Thymus (tissue), 14 donors: ENCODE measurements at places on chromosomes 12 and 14. TPM values are rescaled to one million over a fixed set of nuclear protein-coding genes. Genes with fewer than 3 reads are reported as not detected.

DNA sequence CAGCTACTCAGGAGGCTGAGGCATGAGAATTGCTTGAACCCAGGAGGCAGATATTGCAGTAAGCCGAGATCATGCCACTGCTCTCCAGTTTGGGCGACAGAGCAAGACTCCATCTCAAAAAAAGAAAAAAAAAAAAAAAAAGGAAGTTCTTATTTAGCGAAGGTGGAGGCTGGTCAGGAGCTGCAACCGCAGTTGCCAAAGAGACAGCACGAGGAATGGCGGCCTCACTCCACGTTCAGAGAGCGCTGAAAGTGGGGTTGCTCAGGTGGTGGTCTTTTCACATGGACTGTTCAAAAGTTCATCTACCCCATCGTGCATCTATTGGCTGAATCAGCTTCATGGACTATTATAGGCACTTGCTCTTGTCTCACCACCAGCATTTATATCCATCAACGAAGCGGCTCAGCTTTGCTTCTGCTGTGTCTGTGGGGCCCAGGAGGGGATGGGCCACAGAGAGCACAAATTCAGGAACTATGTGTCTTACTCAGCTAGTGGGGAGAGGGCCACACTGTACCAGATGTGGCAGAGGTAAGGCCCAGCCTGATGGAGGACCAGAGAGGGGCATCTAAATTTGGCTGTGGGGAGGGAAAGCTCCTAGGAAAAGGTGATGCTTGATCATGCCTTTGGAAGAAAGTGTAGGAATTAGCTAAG lies 27.3 kb downstream of the SLC25A47 start:
- H3K27me3 ChIP-seq = no peaks in the 10 kb centered on the region
- H3K36me3 ChIP-seq = peaks cover 40% of the 10 kb centered on the region
- H3K27ac ChIP-seq = no peak overlapping the region
- DNase-seq = no peak
- peaks cover 7% of the 10 kb centered on the region for H3K4me1 ChIP-seq

- H3K4me3 ChIP-seq = no peak overlapping the region
- H3K27ac ChIP-seq = no peak overlapping the region
- peaks cover 70% of the 10 kb centered on the region for H3K36me3 ChIP-seq
- peaks cover 23% of the 10 kb centered on the region for H3K4me1 ChIP-seq
- no peaks in the 10 kb centered on the region for H3K27me3 ChIP-seq
Measured at GRCh38 chr12:124464062-124464461, 103.3 kb downstream of the NCOR2 start.

- no peak within 1 kb of the TSS for H3K4me3 ChIP-seq
- no peaks in the 10 kb centered on the region for H3K27me3 ChIP-seq
- H3K27ac ChIP-seq = no peak within 1 kb of the TSS
Measured at GRCh38 chr14:20587489-20588154, at the start of gene RNASE11. TSS of gene RNASE11 (minus strand) at chr14:20588001.

TOMM20L gene
- total RNA-seq = not detected

LRRC10 gene
- total RNA-seq = 0.05 TPM
